Gastrocnemius medialis (tissue), 4 donors: ENCODE measurements at places on chromosomes 3 and 15.

GRCh38 chr15:53693729-53694475 is 65.6 kb downstream of the WDR72 start:
- no peak for DNase-seq

- DNase-seq = no peak
Measured at GRCh38 chr3:42063888-42064287, 27.3 kb upstream of the TRAK1 start.

DNA sequence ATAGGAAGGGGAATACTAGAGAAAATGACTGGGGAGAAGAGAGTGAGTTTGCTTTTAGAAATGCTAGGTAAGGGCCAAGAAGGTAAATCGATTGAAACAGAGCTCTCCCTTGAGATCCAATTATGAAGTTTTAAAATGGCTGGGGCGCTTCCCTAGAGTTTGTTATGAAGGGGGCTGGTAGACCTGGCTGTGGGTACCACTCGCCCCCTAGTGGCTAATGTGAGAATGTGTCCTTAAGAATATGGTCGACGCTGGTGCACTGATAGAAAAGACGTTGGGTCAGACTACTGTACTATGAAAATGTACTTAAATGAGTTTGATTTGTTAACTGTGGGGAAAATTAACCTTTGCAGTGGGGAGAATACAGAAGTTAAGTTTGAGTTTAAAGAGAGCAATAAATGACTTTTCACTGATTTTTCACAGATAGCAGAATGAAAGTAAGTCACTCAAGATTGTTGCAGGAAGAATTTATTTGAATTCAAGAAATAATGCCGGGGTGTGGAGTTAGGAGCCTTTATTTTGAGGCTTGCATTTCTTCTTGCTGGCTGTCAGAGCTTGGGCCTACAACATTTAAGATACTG is 9.2 kb downstream of the TMPRSS7 start:
- no peak for DNase-seq

GRCh38 chr15:31023841-31024240 is 32.4 kb upstream of the MTMR10 start:
- DNase-seq = no peak

- peak; percentile 85 for DNase-seq
Measured at GRCh38 chr15:63121382-63122001, at the start of gene LACTB. Gene LACTB, plus strand, starts transcription at chr15:63121861. Its CDS starts 11 bp downstream, at chr15:63121872.

- DNase-seq = no peak
Measured at GRCh38 chr3:97885931-97886824, 64.4 kb downstream of the CRYBG3 start.

DNA sequence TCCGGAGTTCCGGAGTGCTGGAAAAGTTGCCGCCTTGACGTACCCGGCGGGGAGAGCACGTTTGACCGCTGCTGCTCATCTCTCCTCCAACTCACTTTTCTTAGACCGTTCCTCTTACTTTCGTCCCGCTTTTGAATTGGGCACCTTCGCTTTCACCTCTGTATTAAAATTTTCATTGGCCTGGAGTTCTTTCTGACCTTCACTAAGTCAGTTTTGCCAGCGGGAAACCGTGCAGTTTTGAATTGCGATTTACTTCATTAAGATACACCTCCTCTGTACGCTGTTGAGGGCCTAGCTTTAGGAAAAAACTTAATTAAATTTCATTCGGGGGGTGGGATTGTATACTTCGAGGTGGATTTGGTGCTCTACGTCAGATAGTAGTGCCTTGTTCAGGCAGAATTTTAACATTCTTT is 1.3 kb downstream of the GMPS start:
- DNase-seq = no peak

DNA sequence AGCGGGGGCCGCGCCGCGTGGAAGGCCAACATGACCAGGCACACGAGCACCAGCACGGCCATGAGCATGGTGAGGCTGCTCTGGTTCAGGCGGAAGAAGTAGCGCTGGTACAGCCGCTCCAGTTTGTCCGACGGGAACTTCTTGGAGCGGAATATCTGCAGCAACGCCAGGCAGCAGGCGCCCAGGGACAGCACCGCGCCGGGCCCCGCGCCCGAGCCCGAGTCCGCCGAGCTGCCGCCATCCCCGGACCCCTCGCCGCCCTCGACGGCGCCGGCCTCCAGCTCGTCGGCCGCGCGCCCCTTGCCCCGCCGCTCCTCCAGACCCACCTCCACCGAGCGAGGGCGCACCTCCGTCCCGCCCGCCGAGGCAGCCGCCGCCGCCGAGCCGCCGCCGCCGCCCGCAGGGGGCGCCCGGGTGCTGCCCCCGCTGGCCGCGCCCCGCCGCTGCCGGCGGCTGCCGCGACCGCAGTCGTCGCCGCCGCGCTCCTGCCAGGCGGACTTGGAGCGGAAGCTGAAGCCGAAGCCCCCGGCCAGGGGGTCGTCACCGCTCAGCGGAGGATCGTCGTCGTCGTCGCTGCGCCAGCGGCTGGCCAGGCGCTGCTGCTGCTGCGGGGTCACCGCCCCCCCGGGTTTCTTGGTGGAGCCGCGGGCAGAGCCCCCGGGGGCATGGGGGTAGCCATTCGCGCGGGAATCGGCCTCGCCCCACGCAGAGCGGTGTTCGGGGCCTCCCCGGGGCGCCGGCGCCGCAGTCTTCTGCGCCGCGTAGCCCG is 957 bp downstream of the ADCY5 start:
- DNase-seq = no peak

- DNase-seq = no peak
Measured at GRCh38 chr15:27248251-27248650, 277.3 kb downstream of the GABRG3 start.

DNA sequence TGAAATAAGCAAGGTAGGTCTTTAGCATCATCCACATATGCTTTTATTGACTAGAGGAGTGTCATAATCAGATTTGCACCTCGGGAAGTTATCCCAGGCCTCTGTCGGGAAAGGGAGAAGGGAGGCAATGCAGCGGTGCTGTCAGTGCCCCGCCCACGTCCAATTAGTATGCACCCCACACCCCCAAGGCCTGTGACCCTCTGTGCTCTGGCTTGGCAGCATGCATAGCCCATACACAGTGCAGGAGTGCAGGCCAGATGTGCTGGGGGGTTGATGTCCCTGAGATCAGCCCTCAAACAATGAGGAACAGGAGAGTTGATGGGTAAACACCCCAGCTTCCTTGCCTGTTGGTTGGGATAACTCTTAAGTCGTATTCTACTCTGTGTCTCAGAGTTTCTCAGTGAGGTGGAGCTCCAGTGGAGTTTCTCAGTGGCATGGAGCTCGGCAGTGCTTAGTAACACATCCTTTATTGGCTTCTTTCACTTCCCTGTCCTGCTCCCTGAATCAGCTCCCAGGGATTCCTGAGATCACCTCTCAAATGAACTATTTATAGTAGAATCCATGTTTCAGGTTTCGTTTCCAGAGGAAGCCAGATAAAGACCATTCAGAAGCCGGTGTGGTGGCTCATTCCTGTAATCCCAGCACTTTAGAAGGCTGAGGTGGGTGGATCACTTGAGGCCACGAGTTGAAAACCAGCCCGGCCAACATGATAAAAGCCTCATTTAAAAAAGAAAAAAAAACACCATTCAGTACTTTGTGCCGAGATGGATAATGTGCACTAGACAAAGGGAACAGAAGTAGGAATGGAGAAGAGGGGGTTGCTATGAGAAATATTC is 26.7 kb upstream of the NDUFB4 start:
- DNase-seq = no peak

- no peak for DNase-seq
Measured at GRCh38 chr3:138949002-138949418, 2.0 kb downstream of the FOXL2NB start.

GRCh38 chr15:50312636-50313035 is 42.4 kb downstream of the GABPB1 start:
- DNase-seq = no peak

GRCh38 chr3:128569756-128570155 is 76.8 kb upstream of the GATA2 start:
- DNase-seq = no peak

GRCh38 chr15:39788108-39788507 is 5.5 kb upstream of the FSIP1 start:
- no peak for DNase-seq

DNA sequence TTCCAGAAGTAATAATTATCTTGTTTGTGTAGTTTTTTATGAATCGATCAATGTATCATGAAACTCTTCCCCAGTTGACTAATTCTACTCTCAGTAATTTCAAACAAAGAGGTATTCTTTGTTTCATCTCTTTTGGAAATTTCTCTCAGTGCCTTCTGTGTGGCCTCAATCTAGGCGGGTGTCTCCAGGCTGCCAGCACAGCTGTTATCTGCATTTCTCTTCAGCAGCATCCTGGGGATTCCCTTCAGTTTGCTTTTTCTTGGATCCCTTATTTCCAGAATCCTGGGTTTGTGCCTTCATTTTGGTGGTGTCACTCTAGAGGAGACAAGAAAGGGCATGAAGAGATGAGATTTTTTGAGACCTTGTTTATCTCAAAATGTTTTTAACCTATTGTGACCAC is 22.7 kb downstream of the NIPA2 start:
- no peak for DNase-seq

DNA sequence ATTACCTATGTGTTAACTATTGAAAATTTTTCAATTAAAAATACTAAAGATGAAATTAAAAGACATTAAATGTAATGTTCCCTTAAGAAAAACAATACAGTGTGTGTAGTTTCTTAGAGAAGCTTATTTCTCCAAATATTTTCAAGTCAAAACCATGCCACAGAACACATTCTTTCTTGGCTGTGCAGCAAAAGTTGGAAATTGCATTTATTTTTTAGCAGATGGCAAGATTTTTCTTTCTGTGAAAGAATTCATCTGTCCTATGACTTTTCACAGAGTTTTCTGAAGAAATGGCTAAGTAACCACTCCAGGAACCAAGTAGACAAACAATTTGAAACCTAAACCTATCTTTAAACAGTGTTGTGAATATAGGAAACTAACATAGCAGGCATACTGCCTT is 47.2 kb downstream of the IMPG2 start:
- DNase-seq = no peak

GRCh38 chr3:38257583-38257982 is 8.0 kb upstream of the SLC22A13 start:
- DNase-seq = no peak

- no peak for DNase-seq
Measured at GRCh38 chr3:66439666-66440344, 61.0 kb downstream of the LRIG1 start.

- DNase-seq = no peak
Measured at GRCh38 chr3:164095279-164095678, 983.0 kb downstream of the SI start.

DNA sequence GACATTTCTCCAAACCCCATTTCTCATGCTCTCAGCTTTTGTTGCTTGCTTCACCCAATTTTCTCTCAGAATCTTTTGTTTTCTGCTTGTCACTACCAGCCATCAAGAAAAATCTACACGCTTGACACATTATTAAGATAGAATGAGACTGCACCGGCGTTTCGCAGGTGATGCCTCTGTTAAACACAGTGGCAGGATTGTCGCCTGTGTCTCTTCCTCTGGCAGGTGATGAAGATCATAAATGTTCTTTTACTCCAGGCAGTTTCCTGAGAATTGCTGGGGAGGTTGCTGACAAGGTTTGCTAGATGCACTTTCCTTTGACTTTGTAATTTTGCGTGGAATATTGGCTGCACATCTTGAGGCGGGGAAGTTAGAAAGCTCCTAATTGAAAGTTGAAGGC is 75.4 kb downstream of the IL1RAP start:
- DNase-seq = no peak

- DNase-seq = no peak
Measured at GRCh38 chr3:189588070-189588469, 43.1 kb upstream of the TP63 start.

DNA sequence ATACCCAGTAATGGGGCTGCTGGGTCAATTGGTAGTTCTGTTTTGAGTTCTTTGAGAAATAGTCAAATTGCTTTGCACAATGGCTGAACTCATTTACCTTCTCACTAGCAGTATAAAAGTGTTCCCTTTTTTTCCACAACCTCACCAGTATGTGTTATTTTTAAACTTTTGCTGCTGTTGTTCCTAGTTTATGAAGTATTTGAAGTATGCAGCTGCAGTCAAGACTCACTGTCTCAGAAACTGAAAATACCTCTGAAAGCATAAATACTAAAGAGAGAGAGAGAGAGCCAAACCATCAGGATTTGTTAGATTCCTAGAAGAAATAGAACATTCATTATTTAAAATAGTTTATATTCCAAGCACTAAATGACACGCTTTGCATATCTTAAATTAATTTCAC is 764.2 kb downstream of the NTRK3 start:
- DNase-seq = no peak

- no peak for DNase-seq
Measured at GRCh38 chr15:79128556-79128955, 38.0 kb upstream of the RASGRF1 start.

DNA sequence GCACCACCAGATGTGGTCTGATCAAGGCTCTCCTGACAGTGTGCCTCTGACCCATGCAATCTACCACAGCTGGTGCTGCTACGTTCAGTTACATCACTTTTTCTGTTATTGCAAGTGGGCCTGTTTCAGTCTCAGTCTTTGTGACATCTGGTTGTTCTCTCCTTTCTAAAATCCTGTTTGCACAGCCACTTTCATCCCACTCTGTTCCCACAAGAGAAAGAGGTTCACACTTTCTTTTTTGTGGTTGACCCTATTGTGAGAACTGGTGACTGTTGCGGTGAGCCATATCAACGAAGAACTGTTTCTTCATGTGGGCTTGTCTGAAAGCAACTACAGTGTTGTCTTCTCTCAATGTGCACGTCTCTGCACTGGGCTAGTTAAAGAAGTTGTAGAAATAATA is 342.8 kb upstream of the ARPP21 start:
- DNase-seq = no peak

GRCh38 chr15:60397772-60398445 is at the start of gene ANXA2:
Gene ANXA2, minus strand, starts transcription at chr15:60397986. Its CDS starts 11,911 bp downstream, at chr15:60386075.
- DNase-seq = peak; percentile 87

DNA sequence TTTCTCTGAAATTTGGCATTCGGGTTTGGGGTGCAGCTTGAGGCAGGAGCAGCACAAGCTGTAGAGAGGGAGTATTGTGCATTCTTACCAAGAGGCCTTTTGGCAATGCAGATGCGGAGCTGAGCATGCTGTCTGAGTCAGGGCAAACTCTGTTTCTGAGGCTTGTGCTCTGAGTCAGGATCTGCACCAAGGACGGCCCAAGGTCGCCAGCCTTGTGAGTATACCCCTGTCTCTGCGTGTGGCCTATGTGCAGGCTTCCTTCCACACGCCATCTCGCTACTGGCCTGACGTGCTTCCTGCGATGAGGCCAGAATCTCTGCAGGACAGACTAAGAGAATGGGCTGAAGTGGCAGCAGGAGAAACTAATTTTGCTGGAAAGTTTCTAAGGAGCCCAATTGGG is 83.8 kb upstream of the ROPN1 start:
- DNase-seq = no peak

DNA sequence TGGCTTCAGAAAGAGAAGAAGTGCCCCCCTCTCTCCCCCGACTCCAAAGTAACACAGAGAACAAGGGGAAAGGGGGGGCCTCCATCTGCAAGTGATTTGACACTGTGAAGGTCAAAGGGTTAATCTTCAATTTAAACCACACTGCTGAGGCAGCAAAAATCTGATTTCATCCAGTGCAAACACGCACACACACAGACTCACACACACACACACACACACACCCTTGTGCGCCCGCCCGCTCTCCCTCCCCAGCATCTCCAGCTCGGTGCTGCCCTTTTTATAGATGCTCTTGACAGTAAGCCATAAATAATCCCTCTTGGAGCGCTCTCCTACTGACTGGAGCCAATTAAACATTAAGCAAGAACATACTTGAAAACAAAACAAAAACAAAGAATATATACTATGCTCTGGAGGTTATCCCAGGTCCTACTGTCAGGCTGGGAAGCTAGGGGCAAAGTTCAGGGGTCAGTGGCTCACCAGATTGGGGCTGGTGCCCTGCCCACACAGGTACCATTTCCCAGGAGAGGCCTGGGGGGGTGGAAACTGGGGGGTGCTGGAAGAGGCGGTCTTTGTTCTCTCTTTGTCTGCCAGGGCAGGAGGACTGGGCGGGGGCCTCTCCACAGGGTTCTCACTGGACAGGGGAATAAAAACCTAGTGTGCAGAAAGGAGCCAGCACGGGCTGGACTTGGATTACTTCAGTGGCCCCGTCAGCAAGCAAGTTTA is 16.3 kb downstream of the BMF start:
- peak; percentile 78 for DNase-seq
